ENCODE measurements at places on chromosomes 1 and 21.

GRCh38 chr1:225597926-225598575, 54.9 kb downstream of the ENAH start:
- no peak for DNase-seq

GRCh38 chr1:29546496-29546895, 310.2 kb downstream of the PTPRU start:
- DNase-seq, result no peak

GRCh38 chr1:171366085-171366484, 52.1 kb downstream of the FMO4 start:
- DNase-seq, result no peak

GRCh38 chr21:36966821-36967768, 626 bp upstream of the HLCS start:
- no peak for DNase-seq

- DNase-seq, result no peak
Measured at GRCh38 chr1:26019641-26020315, 1.8 kb upstream of the EXTL1 start.

- DNase-seq, result no peak
Measured at GRCh38 chr1:201059401-201059800, 35.9 kb upstream of the KIF21B start.

GRCh38 chr1:28437264-28437923, 67.9 kb downstream of the PHACTR4 start:
- DNase-seq, result no peak

DNA sequence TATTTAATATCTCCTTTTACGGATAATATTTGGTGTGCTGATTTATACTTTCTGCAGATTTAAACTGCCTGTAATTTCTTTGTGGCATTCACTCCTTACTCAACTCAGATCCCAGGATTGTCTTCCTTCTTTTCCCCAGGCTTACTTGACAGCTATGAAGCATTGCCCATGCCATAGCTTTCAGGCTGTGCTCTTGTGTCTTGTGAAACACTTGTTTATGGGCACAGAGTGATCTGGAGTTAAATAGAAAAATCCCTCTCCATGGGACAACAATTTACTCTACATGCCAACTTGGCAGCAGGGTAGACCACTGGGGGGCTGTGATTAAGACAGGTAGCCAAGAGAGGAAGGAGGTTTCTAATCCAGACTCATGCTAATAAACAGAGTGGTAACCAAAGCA, 57.4 kb downstream of the PPP1R12B start:
- DNase-seq, result peak; percentile 52

GRCh38 chr1:202145068-202145743, 669 bp upstream of the ARL8A start:
- no peak for DNase-seq

DNA sequence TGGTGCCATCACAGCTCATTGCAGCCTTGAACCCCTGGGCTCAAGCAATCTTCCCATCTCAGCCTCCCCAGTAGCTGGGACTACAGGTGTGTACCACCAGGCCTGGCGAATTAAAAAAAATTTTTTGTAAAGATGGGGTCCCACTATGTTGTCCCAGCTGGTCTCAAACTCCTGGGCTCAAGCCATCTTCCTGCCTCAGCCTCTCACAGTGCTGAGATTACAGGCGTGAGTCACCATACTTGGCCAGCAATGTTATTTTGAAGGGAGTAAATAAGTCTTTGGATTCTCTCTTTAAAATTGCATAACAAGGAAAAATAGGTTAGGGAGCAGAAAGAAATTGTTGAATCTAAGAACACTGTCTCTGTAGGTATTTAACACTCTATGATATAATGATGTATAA, 111.3 kb downstream of the RPS6KC1 start:
- DNase-seq, result no peak

- DNase-seq, result no peak
Measured at GRCh38 chr21:42007356-42007940, 2.7 kb downstream of the ZBTB21 start.

- DNase-seq, result no peak
Measured at GRCh38 chr1:41534181-41535076, 49.9 kb upstream of the EDN2 start.

DNA sequence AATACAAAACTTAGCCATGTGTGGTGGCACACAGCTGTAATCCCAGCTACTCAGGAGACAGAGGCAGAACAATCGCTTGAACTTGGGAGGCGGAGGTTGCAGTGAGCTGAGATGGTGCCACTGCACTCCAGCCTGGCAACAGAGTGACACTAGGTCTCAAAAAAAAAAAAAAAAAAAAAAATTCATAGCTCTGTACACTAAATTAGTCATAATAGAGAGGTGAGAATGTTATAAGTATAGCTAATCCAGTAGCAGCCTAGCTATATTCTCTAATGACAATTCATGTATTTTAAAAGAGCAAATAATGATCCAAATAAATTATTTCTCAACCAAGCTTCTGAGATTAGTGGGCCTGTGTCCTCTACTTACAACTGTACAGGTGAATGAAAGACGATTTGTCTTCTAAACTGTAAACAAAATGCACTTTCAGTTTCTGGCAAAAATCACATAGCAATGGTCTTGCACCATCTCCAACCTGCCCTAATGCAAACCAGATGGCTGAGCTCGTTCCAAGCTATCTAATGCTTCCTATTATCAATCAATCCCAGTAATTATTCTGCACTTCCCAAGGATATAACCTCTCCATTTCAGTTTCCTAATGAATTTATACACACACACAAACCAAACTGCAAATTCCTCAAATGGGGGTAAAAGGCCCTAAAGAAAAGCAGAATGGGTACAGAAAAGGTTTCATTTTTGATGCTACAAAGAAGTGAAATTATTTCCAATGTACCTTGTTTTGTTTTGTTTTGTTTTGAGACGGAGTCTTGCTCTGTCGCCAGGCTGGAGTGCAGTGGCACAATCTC, 56.5 kb downstream of the GATAD2B start:
- no peak for DNase-seq
